Glutamatergic neuron (in vitro differentiated cells): ENCODE measurements at places on chromosomes 13 and 19.
A peak's percentile ranks its signal among the peaks of the same experiment; 100 is the strongest.

- DNase-seq: no peak
Observed at GRCh38 chr13:95924389-95924994, 128.7 kb downstream of the UGGT2 start.

DNA sequence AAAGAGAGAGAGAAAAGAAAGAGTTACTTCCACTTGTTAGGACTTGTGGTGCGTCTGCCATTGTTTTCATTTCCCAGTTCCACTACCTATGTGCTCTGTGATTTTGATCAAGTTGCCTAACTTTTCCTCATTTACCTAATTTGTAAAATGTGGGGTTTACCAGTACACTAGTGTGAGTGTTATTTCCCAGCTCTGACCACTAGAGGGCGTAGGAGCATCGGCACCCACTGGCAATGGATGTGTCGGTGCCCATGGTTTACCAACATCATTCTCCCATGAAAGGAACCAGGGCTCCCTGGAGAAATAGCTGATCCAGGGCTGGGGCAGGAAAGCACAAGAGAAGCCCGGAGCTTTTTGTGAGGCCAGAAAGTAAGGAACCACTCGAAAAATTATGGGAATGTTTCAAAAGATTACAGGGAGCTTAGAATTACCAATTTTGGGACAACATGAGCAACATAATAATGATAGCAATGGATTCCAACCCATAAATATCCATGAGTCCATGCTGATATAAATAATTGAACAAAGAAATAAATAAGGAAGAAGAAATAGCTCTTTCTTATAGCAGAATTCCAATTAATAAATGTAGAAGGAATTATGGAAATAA lies 15.1 kb upstream of the CEACAM4 start:
- DNase-seq: peak; percentile 76

GRCh38 chr13:100130092-100130491 lies 41.2 kb downstream of the PCCA start:
- no peak for DNase-seq

DNA sequence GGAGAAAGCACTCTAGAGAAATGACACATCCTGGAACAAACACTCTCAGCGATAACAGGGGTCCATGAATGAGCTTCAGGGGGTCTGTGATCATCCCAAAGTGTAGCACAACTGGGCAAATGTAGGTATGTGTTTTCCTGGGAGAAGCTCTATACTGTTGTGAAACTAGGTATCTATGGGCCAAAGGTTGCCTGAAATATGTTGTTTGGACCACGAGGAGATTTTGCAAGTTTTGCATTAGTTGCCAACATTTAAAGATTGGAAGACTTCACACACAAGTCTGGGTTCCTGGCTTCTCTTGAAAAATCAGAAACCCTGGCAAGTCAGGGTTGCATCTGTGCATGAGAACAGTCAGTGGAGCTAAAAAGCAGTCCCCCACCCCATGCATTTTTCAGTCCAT lies 26.7 kb upstream of the POU2F2 start:
- no peak for DNase-seq

GRCh38 chr19:30856786-30857185 lies 484.6 kb downstream of the ZNF536 start:
- no peak for DNase-seq

DNA sequence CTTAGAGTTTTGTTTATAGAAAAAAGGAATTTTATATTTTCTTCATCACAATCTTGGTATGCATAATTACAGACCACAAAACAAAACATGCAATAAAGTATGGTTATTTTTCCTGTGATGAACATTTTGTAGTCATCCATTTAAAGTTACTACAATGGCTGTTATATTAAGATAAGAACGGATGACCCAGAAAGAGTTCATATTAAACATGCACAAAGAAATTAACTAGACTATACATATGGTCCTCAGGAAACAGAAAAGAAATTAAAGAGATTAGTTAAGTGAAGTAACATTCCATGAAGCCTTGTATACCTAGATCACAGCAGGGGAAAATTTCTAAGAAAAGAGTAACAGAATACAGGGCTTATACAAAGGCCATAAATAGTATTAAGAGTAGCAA lies 36.8 kb downstream of the RBM26 start:
- no peak for DNase-seq

- DNase-seq: no peak
Observed at GRCh38 chr13:76635232-76636230, 250.7 kb downstream of the KCTD12 start.
